ENCODE measurements at places on chromosomes 4 and X.
A peak's percentile ranks its signal among the peaks of the same experiment; 100 is the strongest.

DNA sequence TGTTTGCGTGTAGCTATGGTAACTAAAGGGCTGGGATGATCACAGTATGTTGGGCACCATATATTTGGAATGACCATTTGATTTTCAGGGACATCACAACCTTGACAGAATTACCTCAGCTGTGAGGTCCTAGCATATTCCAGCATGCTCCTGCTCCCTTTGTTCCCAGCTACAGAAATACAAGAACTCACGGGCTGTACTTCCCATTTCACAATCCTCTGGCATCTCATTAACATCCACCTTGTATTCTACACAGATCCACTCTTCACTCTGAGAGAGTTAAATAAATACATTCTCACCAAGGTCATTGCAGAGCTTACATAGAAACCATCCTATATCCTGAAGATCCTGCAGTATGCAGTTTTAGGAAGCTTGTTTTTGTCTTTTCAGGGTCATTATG, 169.7 kb downstream of the FRMPD4 start:
- DNase-seq: no peak

GRCh38 chrX:110003167-110004156, 548 bp downstream of the TMEM164 start:
- DNase-seq: peak; percentile 34

GRCh38 chr4:181796502-181796901, 446.7 kb upstream of the TENM3 start:
- DNase-seq: no peak

DNA sequence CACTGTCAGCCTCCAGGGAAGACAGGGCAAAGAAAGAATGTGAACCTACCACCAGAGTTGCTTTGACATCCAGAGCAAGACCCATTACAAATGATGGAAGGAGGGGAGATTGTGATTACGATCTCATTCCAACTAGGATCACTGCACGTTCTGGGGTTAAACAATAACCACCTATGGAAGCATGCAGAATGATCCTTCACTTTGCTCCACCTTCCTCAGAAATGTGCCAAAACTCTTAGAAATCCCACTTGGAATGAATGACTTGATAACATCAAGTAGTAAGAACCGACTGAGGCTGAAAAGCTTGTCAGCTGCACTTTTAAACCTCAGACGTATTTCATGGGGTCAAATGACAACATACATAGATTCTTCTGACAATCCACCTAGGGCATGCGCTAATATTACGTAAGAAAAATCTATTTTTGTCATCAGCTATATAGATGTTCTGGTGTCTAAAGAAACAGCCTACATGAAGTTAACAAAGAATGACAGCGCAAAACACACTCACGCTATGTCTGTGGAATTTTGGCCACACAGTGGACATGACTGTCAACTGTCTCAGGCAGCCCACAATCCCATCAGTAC, 3.5 kb upstream of the STS start:
- no peak for DNase-seq

DNA sequence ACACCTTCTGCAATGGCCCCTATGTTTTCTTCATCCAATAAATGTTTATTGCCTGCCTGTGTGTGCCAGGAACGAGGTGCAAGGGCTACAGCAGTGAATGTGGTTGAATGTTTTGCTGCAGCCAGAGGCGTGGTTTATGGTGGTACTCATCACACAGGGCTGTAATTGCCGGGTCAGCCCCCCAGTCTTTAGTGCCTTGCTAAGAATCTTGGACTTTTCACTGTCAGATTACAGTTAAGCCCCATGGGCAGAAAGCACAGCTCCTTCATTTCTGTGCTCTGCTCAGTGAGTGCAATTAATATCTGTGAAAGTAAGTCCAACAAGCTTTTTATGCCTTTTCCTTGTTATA, 67.8 kb downstream of the TAPT1 start:
- no peak for DNase-seq

DNA sequence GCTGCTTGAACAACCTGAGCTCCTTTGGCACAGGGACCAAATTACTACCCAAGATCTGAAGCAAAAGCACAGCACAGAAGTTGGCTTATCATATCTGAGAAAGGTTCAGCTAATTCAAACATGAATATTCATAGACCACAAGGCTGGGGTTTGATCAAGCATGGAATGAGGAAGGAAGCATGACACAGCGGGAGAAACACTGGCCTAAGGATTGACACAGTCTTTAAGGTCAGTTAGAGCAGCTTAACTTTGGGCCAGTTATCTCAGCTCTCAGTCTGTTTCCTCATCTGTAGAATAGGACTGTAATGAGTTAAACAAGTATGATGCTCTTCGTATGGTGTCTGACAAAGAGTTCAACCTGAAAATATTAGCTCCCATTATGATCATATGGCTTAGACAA, 88.5 kb upstream of the CBR4 start:
- DNase-seq: no peak

DNA sequence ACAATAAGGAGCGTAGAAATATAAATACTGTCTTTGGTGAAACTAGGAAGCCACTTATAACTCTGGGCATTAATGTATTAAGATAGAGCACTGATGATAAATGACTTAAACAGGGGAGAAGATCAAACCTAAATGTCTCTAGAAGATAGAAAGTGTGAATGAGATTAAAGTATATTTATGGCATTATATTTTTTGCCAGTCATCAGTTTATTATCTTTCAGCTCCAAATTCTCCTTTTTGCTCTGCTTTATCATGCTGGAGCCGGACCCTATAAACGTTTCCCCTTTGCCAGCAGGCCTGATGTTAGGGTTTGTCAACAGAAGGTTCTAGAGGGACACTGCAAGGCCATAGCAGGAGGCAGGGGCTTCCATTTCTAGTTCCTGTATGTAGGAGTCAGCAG, 76.4 kb downstream of the TBC1D19 start:
- no peak for DNase-seq

GRCh38 chr4:183821076-183821853, 83.8 kb upstream of the STOX2 start:
- no peak for DNase-seq

DNA sequence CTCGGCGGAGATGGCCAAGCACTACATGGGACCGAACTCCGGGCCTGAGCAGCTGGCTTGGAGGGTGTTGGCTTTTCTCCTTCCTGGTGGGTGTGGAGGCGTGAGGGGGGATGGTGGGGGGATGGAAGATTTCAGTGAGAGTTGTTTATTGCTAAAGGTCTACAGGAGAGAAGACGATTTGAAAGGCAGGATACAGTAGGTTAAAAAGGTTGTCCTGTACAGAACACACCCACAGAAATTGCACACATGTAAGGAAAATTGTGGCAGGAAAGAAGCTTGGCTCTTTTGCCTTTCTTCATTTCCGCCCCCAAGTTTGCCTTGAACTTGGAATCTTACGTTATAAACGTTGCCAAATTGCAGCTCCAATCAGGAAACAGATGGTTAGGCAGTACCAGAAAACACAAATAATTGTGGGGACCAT, 74.1 kb upstream of the STOX2 start:
- DNase-seq: no peak

- DNase-seq: peak; percentile 1
Observed at GRCh38 chrX:115233497-115234455, at the start of gene LRCH2. TSS of gene LRCH2 (minus strand) at chrX:115234096. CDS start at chrX:115234041, 55 bp downstream.

GRCh38 chr4:173091362-173091761, 77.2 kb upstream of the GALNT7 start:
- DNase-seq: no peak

- no peak for DNase-seq
Observed at GRCh38 chr4:37673538-37674192, 12.5 kb downstream of the RELL1 start.

DNA sequence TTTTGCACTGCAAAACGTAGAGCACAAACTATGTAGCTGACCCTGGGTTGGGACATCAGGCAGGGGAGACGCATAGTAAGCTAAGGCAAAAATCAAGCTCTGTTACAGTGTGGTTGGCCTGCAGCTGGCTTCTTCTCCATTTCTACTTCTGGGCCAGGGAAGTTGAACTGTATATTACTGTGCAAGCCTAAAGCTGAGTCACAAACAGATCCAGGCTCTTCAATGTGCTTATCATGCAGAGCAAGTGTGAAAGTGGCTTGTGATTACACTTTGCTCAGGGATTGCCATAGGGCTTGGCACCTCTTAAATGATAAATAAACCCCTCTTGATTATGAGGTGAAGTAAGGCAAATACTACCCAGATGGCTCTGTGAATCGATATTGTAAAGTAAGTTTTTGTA, 40.5 kb downstream of the CLDN34 start:
- DNase-seq: no peak

- no peak for DNase-seq
Observed at GRCh38 chrX:47214435-47215077, 3.9 kb upstream of the CDK16 start.

- DNase-seq: no peak
Observed at GRCh38 chr4:40910706-40911105, 161.0 kb downstream of the NSUN7 start.

GRCh38 chr4:41835321-41835995, 86.9 kb upstream of the PHOX2B start:
- DNase-seq: peak; percentile 77

DNA sequence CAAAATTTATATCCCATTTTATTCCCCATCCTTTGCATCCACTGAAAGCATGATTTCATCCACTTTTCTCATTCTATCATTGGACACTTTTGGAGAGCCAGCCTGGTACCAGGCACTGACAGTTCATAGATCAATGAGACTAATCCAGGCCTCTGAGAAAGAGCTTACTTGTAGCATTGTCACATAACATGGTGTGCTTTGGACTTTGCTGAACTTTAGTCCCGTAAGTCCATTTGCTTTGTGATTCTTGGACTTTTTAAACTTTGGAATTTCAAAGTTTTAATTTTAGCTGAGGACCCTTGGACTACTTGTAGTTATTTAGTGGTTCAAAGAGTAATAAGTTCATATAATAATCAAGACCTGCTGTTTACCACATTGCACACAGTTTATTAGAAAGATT, 11.5 kb downstream of the LIAS start:
- no peak for DNase-seq

All from D341Med (cell line).